ENCODE measurements at places on chromosomes 13 and 19. TPM values are rescaled to one million over a fixed set of nuclear protein-coding genes. Genes with fewer than 3 reads are reported as not detected.

The FPR2 gene
- polyA plus RNA-seq: 0.41 TPM

The BLOC1S3 gene
- 11.5 TPM for polyA plus RNA-seq

The CYP4F8 gene
- not detected for polyA plus RNA-seq

The SOX21 gene
- polyA plus RNA-seq: 0.61 TPM

The ZNF497 gene
- polyA plus RNA-seq: 2.8 TPM

The PSG2 gene
- not detected for polyA plus RNA-seq

The CEACAM5 gene
- 0.27 TPM for polyA plus RNA-seq

The SIGLEC10 gene
- polyA plus RNA-seq: 1.5 TPM

The COPE gene
- 68.4 TPM for polyA plus RNA-seq

The FGF22 gene
- polyA plus RNA-seq: 0.21 TPM
